H54 (cell line): ENCODE measurements at places on chromosomes 2 and 18.

GRCh38 chr18:1213126-1213525 is 308.5 kb downstream of the ADCYAP1 start:
- DNase-seq, result no peak

DNA sequence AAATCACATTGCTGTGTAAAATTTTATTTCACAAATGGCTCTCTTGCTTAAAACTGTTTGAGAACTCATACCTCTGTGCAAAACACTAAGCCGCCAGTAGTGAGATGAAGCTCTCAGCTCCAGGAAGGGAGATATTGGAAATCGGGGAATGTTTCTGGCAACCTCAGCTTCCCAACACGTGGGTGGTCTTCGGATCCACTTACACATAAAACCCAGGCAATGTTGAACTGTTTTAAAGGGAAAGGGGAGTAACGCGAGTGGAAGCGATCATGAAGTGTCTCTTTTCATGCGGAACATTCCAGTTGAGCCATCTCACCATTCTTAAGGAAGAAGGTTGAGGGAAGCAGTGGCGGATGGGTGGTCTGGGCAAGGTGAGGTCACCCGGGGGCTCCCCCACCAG is 136.8 kb downstream of the ASB1 start:
- no peak for DNase-seq

GRCh38 chr2:206823178-206823577 is 57.8 kb downstream of the FASTKD2 start:
- no peak for DNase-seq

GRCh38 chr18:72910045-72910444 is 42.3 kb upstream of the NETO1 start:
- no peak for DNase-seq

GRCh38 chr18:70494524-70494923 is 205.7 kb downstream of the SOCS6 start:
- DNase-seq, result no peak

DNA sequence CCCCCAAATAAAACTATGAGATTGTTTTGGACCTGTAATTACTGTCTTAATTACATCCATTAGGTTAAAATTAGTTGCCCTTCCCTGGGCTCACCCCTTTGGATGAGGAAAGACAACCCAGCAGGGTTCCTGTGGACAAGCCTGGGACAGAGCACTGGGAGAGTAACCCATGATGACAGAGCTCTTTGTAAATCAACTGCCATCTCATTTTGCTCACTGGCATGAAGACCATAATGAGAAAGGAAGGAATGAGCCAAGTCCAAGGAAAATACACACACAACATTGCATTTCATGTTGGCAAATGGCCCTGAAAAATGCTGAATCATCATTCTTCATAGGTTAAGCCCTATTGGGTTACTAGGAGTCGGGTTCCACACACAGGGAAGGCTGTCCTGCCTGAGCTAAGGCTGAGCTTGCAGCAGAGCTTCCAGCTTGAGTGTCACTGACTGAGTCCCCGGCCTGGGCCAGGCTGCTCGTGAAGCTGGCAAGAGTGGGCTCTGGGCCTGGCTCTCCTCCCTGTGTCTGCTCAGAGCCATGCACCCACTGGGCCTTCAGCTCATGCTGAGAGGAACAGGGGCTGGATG is 94.1 kb upstream of the ACAA2 start:
- DNase-seq, result no peak

- DNase-seq, result no peak
These were observed 477.1 kb upstream of the ID2 start for GRCh38 chr2:8204711-8205110.

GRCh38 chr2:157840568-157841156 is 35.5 kb downstream of the ACVR1 start:
- DNase-seq, result no peak

GRCh38 chr18:6628187-6628586 is 101.3 kb upstream of the ARHGAP28 start:
- no peak for DNase-seq

GRCh38 chr18:69900941-69901340 is 46.7 kb downstream of the CD226 start:
- no peak for DNase-seq

GRCh38 chr2:28161466-28161865 is 231.2 kb upstream of the FOSL2 start:
- DNase-seq, result no peak

- DNase-seq, result no peak
These were observed 1103.0 kb upstream of the SLC39A10 start for GRCh38 chr2:194553980-194554379.

- DNase-seq, result no peak
These were observed 81.3 kb downstream of the NFATC1 start for GRCh38 chr18:79476918-79477571.

DNA sequence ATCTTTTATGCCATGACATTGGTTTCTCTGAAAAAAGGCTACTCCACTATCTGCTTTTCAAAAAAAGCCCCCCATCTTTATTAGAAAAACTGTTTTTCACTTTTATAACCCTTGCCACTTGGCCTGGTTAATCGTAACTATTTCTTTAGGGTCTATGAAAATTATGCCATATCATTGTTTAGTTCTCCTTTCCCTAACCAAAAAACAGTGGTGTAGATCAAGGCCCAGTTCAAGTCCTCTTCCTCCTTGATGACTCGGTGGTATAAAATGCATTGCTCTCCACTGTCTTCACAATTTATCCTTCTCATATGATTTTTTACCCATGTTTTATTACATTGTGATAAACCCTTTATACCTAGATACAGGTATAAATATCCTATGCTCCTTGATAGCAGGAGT is 205.5 kb downstream of the ZNF521 start:
- DNase-seq, result no peak

DNA sequence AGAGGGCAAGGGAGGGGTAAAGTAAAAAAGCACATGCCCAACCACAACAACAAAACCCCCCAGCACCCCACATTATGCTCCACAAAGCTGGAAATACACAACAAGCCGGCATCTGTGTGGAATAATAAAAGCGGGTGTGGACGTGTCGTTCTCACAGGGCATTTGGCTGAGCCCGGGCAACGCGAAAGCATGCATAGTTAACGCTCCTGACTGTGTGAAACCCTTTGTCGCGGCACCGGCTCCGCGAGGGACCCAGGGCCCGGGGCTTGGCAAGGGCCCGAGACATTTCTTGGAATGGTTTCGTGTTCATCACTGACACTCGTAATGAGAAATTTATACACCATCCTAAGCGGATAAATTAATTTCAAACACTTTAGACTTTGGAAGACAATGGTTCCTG is 165.6 kb downstream of the INHBB start:
- no peak for DNase-seq

DNA sequence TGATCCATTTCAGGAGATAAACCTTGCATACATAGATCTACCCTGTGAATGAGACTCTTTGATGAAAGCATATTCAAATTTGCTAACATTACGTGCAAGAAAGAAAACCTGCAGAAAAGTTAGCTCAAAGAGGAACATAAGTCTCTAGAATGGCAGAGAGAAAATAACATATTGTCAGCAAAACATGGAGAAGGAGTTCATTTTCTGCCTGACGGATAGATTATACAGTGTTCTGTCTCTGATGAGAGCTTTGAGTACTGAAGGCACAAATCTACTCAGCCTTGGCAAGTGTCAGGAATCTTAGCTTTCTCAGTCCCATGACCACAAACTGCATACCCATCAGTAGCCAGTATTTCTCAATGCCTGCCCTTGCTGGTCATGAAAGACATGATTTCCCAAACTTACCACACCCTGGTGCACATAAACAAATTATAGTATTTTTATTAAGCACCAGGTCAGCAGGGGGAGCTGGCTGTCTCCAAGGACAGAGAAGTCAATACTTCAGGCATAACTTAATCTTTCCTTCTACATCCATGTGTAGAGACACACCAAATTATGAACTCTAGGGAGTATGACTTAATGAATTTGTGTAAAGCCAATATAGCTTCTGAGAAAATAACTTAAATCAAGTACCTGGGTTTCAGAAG is 401.2 kb upstream of the SOX11 start:
- DNase-seq, result no peak

DNA sequence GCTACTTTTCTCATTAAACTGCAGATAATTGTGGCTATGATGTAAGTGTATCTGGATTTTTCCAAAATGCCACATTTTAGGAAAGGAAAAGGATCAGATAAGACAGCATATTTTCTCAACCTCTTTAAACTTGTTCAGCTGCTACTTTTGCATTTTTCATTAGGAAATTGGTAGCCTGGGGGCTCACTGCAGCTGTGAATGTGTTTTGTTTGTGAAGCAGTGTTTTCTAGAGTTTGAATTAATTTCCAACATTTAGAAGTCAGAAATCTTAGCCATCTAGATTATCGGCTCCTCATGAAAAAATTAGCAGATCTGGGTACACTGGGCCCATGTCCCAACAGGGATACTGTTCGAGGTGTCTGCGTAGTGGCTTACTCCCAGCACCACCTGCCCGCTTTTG is 56.3 kb upstream of the ZDBF2 start:
- DNase-seq, result no peak

DNA sequence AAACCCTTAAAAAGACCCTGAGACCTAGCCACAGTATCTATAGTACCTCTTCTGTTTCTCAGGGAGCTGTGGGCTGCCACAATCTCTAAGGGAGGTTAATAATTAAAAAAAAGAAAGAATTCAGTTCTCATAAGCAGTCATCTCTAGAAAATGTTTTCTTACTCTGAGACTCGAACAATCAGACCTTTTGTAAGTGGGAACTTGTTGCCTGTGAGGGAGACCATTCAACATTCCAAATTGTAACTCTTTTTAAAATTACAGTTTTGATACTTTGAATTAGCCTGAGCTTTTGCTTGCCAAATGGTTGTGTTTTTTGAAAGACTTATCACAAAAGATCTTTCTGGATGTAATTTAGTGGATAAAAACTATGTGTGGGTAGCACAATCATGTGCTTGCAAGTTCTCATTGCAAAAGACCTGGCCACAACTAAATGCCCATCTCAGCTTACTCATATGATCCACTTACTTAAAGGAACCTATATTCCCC is 33.3 kb downstream of the IL1R2 start:
- DNase-seq, result no peak
